Memory B cell (primary cell): ENCODE measurements at places on chromosomes 1 and 21.

GRCh38 chr1:160954158-160955104 is at the start of gene ITLN2:
ITLN2 (minus strand) TSS chr1:160954809; CDS start chr1:160954741, 68 bp downstream.
- DNase-seq: peak; percentile 31

DNA sequence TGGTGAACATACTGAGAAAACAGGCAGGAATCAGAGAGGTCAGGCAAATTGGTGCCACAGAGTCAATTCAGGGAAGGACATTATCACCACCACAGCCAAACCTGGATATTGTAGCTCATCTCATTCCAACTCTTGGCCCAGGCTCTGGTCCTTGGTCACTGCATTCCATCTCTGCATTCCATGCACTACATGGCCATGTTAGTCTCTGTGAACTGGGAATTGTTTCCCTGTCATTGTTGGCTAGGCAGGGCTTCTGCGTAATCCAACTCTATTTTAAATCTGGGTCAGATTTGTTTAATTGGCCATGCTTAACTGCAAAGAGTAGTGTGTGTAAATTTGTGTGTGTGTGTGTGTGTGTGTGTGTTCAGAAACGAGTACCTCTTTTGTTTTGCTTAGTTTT is 837.6 kb upstream of the ADAMTS5 start:
- no peak for DNase-seq

DNA sequence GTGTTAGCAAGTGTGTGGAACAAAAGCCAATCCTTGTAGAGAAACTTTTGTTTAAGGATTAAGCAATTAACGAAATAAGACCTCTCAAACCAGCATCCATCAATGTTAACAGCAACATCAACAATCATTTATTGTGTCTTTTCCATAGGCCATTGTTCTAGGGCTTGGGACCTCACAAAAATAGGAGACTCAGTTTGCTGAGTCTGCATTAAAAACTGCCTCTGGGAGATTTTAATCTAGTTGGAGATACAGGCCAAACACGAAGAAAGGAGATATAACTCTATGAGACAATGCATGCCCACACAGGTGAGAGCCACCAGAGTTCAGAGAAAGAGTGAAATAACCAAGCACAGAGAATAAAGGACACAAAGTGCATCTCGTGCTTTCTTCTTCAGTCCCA is 14.4 kb upstream of the SELP start:
- DNase-seq: no peak

- DNase-seq: no peak
These were observed 565 bp upstream of the GRIK1 start for GRCh38 chr21:29940361-29940760.

DNA sequence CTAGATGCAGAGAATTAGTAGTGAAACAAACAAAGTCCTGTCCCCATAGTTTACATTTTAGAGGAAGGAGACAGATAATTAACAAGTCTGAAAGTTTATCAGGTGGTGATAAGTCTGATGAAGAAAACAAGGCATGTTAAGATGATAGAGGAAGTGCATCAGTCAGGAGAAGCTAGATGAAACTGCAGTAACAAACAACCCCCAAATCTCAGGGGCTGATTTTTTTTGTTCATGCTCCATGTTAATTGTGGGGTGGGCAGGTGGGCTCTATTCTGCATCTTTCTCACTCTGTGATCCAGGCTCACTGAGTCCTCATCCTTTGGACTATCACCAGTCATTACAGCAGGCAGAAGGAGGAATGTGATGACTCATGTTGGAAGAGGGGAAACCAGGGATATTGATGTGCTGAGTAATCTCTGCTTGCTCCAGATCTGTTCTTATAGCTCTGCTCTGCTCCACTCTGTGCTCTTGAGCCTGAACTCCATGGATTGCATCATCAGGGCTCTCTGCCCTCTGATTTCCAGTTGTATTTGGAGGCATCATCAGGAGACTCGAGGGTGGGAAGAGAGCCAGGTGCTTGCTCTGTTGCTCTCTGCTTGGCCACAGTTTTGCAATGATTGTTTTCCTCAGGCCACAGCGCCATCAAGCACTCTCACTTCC is 166.9 kb downstream of the IER5 start:
- no peak for DNase-seq

GRCh38 chr21:35138665-35139381 is 89.7 kb upstream of the RUNX1 start:
- no peak for DNase-seq

DNA sequence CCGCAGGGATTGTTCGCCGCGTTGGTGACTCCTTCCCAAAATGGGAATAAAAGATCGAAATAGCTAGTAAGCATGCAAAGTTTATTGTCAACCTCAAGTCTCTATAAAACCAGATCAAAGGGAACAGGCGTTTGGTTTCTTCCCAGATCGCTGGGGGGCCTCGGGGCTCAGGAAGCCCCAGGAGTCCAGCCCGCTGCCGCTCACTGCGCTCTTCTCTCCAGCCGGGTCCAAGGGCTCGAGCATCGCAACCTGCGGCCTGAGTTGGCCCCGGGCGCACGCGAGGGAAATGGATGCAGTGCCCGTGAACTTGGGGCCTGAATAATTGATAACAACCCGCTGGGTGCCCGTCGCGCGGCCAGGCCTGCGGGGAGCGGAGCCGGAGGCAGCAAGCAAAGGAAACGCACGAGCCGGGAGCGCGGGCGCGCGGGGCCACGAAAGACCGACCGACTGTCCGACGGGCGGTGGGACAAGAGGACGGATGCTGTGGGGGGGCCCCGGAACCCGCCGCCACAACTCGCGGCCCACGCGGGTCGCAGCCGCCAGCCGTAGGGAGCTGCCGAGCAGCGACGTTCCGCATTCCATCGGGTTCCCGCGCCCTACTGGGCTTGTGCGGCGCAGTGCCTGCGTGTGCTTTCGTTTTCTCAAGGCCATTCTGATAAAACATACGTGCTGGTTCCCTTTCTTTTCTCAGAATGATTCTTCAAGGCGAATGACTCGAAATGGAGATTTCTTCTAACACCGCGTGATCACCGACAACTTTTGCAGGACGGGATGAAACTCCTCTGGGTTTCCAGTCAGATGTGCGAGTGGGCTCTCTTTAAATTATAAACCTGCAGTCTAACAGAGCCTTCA is 14.0 kb upstream of the ALX3 start:
- DNase-seq: peak; percentile 33

DNA sequence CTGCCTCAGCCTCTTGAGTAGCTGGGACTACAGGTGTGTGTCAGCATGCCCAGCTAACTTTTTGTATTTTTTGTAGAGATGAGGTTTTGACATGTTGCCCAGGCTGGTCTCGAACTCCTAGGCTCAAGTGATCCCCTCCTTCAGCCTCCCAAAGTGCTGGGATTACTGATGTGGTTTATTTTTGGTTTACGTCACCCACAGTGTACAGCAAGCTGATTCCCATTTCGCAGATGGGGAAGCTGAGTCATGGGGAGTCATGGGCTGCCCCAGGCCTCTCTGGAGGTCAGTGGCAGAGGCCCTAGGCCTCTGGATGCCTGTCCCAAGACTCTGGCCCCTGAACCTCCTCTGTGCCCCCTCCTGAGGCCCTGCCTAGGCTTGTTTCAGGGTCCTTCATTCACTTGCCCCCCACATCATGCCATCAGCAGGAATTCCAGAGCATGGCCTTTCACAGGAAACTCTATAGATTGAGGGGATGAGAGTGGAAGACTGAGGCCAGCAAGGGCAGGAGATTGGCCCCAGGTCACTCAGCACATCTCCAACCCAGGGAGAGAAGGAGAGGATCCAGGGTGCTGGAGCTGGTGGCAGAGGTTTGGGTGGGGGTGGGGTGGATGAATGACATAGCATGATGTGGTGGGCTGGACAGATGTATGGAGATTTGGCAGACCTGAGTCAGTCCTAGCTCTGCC is 266.0 kb downstream of the PTPRU start:
- DNase-seq: no peak

- no peak for DNase-seq
These were observed 953.8 kb upstream of the ADGRL2 start for GRCh38 chr1:80846966-80847365.

DNA sequence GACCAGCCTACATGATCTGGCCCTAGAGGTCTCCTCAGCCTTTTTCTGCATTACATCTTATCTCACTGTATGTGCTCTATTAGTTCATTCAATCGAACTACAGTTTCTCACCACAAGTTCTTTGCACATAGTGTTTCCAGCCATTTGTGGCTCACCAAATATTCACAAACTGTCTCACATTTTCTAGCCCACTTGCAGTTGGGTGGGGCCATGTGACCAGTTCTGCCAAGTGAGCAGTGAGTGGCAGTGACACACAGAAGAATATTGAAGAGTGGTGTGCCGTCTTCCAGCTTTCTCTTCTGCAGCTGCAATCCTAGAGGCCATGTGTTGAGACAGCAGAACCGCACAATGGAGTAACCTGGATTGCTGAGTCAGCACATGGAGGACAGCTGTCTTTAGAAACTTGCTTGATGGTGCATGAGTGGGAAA is 103.2 kb upstream of the ZNF644 start:
- no peak for DNase-seq

- DNase-seq: no peak
These were observed 19.7 kb downstream of the BRINP2 start for GRCh38 chr1:177190308-177190970.

DNA sequence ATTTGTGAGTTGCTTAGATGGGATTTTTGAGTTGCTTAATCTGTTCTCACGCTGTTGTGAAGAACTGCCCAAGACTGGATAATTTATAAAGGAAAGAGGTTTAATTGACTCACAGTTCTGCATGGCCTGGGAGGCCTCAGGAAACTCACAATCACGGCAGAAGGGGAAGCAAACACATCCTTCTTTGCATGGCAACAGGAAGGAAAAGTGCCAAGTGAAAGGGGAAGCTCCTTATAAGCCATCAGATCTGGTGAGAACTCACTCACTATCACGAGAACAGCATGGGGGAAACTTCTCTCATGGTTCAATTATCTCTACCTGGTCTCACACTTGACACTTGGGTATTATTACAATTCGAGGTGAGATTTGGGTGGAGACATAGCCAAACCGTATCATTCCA is 10.3 kb downstream of the CLIC6 start:
- DNase-seq: no peak

- no peak for DNase-seq
These were observed 728 bp downstream of the OTUD7B start for GRCh38 chr1:150009604-150010392.

DNA sequence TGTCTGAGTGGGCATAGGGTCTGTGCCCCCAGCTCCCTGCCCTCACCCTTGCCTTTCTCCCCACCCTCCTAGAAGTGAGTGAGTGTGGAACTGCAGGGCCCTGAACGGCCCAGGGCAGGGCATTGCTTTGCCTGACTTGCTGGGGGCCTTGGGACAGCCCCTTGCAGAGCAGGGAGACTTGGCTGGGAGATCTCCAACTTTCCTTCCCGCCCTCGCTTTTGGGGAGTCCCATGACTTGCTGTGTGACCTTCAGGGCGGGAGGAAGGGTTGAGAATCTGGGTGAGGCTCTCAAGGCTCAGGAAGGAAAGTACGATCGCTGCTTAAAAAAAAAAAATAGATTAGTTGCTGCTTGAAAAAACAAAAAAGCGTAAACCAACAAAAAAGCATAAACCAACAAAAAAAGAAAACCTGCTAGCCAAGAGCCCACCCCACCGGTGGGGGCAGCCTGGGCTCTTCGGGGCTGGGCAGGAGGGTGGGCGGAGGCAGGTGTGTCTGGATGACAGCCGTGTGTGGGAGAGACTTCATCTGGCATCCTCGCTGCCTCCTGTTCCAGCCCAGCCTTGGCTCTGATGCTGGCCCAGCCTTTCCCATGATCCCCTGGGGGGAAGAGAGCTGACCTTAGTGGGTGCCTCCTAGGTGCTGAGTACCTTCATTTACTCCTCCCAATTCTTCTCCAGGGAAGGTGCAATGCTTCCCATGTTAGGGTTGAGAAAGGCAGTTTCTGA is 6.5 kb downstream of the NBL1 start:
- DNase-seq: no peak

DNA sequence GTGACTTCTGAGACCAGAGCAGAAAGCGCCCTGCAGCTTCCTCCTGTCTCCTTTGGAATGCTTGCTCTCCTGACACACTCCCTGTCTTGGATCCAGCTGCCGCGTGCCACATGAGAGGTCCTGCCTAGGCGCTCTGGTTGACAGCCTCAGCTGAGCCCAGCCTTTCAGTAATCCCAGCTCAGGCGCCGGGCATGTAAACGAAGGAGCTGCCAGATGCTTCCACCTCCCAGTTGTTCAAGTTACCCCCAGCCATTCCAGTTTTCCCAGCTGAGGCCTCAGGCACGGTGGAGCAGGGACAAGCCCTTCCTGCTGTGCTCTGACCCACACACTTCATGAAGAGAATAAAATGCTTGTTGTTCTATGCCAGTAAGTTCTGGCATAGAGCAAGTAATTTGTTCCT is 14.3 kb upstream of the CD34 start:
- no peak for DNase-seq

GRCh38 chr1:233294913-233295236 is 650 bp downstream of the PCNX2 start:
- no peak for DNase-seq

GRCh38 chr1:67838180-67838910 is 5.1 kb upstream of the GNG12 start:
- no peak for DNase-seq

- DNase-seq: no peak
These were observed 559.9 kb upstream of the PBX1 start for GRCh38 chr1:163999131-163999530.
